ENCODE measurements at places on chromosomes 5 and 9.

DNA sequence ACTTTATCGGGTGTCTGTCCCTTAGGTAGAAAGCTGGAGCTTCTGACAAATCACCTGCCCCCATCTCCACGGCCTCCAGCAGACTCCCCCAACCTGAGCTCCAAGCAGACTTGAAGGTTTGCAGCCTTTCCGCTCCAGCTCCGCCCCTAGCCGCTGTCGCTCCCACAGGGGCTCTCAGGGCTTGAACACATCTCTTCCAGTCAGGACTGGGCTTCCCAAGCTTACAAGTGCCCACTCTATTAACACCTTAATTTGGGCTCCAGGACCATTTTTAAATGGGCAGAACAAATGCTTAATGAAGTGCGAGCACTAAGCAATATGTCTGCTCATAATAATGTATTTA, 17.2 kb upstream of the SLC25A51 start:
- DNase-seq: no peak

- no peak for DNase-seq
Observed at GRCh38 chr5:132540764-132541163, 2.6 kb downstream of the IL5 start.

- peak; percentile 67 for DNase-seq
Observed at GRCh38 chr9:133742849-133743444, 4.8 kb upstream of the SARDH start.

DNA sequence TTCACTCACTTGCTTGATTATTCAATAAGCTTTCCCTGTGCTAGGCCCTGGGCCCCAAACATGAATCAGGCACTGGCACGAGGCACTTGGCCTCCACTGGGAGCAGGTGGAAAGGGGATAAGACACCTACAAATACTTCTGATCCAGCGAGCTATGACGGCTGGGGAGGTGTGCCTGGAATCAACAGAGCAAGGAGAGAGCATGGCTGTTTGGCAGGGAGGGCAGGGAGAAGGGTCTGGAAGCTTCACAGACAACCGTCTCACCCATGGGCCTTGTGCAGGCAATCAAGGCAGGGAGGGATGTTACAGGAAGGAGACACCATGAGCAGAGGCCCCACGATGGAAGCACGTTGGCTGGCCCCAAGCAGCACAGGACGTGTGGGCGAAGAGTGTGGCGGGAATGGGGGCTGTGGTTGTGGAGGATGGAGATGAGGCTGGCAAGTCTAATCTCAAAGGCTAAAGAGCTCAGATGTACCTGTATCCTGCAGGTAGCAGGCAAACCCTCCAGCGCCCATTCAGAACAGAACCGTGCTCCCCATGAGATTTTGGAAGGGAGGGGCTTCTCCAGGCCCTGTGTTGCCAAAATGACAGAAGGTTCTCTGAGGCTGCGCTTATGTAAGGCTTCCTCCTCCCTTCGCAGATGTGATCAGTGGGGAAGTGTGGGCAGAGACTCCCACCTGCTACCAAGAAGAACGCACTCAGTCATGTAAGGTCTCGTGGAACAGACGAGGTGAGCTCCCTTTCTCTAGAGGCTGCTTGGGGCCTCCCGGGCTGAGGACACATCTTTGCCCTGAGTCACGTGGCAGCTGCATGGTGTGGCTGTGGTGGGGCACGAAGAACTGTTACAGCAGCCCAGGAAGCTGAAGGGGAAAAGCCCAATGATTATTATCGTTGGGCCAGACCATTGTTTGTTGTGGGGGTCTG, 189.7 kb downstream of the DAB2IP start:
- no peak for DNase-seq

DNA sequence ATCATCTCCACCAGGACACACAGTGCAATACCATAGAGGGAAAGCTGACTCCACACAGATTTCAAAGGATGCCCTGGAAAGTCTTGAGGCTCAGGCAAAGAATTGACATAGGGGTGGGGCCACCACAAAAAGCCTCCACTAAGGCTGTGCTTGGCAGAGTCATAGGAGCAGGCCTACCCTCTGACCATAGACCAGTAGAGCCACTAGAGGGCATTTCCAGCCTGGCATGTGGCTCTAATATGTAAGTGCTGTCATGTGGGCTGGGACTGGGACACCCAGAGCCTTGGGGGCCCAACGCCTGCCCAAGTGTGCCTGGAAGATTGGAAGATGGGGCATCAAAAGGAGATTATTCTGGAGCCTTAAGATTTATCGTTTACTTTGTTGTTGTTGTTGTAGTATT, 726.0 kb downstream of the DNAH5 start:
- DNase-seq: no peak

GRCh38 chr9:91048749-91049148, 247.1 kb downstream of the SYK start:
- DNase-seq: no peak

- DNase-seq: no peak
Observed at GRCh38 chr5:30781643-30782042, 411.8 kb upstream of the CDH6 start.

- DNase-seq: peak; percentile 37
Observed at GRCh38 chr5:91168859-91169258, 214.3 kb downstream of the ARRDC3 start.

- DNase-seq: peak; percentile 29
Observed at GRCh38 chr5:179986328-179986727, 78.6 kb upstream of the TBC1D9B start.

DNA sequence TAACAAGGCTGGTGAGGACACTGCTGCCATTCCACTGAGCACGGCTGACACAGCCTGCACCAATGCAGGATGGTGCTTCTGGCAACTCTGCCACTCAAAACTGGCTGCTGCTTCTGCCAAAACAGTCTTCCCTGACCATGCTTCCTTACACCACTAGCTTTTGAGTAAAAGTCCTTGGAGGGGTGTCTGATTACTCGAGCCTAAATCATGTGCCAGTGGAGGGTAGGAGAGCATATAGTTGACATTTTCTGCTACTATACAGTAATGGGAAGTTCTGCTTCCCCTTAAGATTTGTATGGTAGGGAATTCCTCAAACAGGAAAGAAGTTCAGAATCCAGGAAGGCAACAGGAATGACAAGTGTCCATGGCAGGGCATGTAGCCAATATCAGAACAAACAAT, 12.2 kb upstream of the PJA2 start:
- no peak for DNase-seq

DNA sequence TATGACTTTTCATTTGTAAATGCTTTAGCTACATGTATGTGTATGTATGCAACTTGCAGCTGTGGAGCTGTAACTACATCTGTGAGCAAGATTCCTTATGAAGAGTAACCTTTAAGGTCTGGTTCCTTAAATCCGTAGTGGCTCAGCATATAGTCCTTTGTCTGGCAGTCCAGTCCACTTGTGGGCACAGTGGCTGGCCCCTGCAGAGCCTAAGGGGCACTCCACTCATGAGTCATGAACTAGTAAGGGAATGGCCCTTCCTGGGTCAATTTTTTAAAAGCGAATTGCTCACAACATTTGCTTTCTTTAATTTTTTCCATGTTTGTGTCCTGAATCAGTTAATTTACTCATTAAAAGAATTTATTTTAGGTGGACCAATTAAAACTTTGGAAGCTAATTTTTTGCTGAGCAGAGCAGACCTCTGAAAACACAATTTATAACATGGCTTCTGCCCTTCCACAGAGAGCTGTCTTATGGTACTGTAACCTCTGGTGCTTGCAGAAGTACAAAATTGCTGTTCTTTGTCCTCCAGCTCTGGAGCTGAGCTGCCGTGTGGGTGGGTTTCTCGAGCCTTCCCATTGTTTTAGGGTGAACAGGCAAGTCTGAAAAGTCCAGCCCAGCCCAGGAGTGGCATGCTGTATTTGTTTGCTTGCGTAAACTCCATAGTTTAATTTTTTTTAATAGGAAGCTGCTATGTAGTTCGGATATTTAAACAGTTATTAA, 110.1 kb downstream of the MVB12B start:
- no peak for DNase-seq

DNA sequence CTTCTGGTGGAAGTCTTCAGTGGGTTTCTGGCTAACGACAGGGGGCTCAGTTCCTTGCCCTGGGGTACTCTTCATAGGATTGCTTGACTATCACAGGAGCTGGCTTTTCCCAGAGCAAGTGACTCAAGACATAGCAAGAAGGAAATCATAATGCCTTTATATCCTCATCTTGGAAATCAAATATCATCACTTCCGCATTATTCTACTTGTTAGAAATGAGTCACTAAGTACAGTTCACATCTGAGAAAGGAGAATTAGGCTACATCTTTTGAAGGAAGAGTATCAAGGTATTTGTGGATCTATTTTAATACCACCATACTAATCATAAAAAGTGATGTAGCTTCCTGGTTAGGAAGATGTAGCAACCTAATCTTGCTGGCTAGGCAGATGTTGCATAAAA, 148.2 kb upstream of the RAI14 start:
- DNase-seq: no peak

DNA sequence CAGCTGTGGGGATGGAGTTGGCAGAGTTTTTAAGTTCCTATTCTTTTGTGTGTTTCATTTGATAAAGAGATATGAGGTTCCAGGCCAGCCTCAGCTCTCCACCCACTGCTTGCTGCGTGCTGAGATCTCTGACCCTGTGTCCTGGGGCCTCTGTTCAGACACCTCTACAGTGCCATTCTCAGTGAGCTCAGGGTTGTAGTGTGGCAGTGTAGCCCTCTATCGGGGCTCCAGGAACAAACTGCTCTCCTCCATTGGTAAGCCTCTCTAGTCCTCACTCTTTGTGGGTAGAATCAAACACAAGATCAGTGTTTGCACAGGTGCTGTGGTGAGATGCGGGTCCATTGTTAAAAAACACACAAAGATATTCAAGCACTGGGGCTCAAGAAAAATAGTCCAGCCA, 386.6 kb upstream of the RPS23 start:
- DNase-seq: no peak

All from fibroblast of mammary gland (primary cell).